Keratinocyte (primary cell): ENCODE measurements at places on chromosomes 7 and 10. TPM values are rescaled to one million over a fixed set of nuclear protein-coding genes. Genes with fewer than 3 reads are reported as not detected.

DNA sequence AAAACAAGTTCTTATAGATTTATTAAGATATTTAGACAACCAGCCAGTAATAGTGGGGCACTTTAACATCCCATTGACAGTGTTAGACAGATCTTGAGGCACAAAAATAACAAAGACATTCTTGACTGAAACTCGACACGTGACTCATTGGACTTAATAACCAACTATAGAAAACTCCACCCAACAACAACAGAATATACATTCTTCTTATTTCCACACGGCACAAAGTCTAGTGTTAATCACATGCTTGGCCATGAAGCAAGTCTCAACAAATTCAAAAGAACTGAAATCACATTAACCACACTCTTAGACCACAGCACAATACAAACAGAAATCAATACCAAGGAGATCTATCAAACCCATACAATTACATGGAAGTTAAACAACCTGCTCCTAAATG, 138.1 kb downstream of the ARL5B start:
- no peaks in the 10 kb centered on the region for H3K36me3 ChIP-seq
- no peaks in the 10 kb centered on the region for H3K4me1 ChIP-seq
- no peak for DNase-seq
- no peak overlapping the region for H3K4me3 ChIP-seq

Gene ASZ1
- polyA plus RNA-seq: not detected in 3 replicates

GRCh38 chr7:732094-732541, 5.0 kb upstream of the PRKAR1B start:
- no peak for DNase-seq
- no peak overlapping the region for H3K27ac ChIP-seq
- peaks cover 5% of the 10 kb centered on the region for H3K4me1 ChIP-seq
- no peaks in the 10 kb centered on the region for H3K27me3 ChIP-seq
- H3K36me3 ChIP-seq: peaks cover 9% of the 10 kb centered on the region

DNA sequence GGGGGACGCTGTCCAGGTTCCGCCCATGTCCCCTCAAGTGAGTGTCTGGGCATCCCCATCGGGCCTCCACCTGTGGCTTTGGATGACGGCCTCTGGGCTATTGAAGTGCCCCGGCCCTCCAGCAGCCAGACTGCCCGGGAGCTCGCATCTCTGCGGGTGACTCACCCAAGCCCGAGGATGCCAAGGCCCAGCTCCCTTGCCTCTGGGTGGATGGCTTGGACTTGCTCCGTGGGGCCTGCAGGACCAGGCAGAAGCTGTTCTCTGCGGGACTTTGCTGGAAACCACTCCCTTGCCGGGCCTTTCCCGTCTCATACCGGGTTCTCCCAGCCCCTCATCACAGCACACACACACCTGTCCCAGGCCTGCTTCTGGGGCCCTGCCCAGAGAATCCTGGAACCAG, 22.4 kb downstream of the DPYSL4 start:
- H3K4me1 ChIP-seq: no peaks in the 10 kb centered on the region
- no peak overlapping the region for H3K27ac ChIP-seq
- H3K4me3 ChIP-seq: no peak overlapping the region
- H3K36me3 ChIP-seq: no peaks in the 10 kb centered on the region
- no peaks in the 10 kb centered on the region for H3K27me3 ChIP-seq

Gene CYP2C8
- 0.07 to 0.16 TPM (median 0.10 TPM) in 3 replicates for polyA plus RNA-seq

DNA sequence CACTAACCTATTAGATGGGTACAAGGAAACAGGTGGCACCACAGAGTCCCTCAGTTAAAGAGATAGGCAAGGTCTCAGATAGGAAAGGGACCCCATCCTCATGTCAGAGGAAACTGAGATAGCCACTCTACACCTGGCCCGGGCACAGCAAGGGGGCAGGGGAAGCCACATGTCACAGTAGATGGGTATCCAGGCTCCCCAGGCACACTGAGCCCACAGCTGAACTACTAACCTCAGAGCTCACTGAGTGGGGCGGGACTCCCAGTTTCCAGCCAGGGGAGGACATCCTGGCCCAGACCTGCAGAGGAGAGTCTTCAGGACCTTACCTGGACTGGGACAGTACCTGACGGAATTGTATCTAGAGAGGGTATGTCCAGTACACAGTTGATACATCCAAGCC, 3.7 kb upstream of the CDHR1 start:
- H3K4me1 ChIP-seq: peaks cover 14% of the 10 kb centered on the region
- no peak overlapping the region for H3K4me3 ChIP-seq
- peaks cover 23% of the 10 kb centered on the region for H3K27me3 ChIP-seq

- H3K4me1 ChIP-seq: peaks cover 7% of the 10 kb centered on the region
- DNase-seq: no peak
- no peak overlapping the region for H3K27ac ChIP-seq
- no peaks in the 10 kb centered on the region for H3K36me3 ChIP-seq
Observed at GRCh38 chr7:121398246-121398645, 2.1 kb upstream of the FAM3C start.

DNA sequence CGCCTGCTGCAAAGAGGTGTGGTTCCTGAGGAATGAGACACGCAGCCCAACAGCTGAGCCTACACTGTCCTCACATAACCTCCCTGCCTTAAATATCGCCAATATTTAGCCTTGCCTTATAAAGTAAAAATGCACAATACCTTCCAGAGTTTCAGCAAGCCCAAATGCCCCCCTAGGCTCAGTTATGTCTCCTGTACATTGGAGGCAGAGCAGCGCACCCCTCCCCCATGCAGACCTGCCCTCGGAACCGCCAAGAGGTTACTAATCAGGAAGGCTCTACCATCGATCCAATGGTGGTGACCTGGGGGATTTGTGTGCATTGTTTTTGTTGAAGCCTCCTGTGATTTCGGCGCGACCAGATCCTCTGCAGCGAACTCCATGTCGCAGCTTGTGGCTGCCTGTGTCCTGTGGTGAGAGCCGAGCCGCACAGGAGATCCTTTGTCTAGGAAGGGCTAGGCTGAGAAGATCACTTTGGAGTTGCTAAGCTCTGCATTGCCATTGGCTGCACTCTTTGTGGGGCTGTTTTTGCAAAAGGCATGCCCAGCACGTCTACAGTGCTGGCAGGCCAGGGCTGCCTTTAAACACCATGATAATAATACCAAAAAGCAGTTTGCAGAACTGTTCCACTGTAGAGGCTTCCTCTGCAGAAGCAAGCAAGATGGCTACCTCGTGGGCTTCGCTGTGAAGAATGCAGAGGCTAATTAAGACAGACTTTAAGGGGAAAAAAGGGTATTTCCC, 40.1 kb downstream of the TET1 start:
- H3K27ac ChIP-seq: no peak overlapping the region
- no peaks in the 10 kb centered on the region for H3K36me3 ChIP-seq
- peaks cover 17% of the 10 kb centered on the region for H3K4me1 ChIP-seq
- H3K4me3 ChIP-seq: peak overlapping the region; percentile 76
- H3K27me3 ChIP-seq: no peaks in the 10 kb centered on the region

Gene RAB19
- 0.10 to 0.22 TPM in 2 of 3 replicates, not detected in the other for polyA plus RNA-seq

DNA sequence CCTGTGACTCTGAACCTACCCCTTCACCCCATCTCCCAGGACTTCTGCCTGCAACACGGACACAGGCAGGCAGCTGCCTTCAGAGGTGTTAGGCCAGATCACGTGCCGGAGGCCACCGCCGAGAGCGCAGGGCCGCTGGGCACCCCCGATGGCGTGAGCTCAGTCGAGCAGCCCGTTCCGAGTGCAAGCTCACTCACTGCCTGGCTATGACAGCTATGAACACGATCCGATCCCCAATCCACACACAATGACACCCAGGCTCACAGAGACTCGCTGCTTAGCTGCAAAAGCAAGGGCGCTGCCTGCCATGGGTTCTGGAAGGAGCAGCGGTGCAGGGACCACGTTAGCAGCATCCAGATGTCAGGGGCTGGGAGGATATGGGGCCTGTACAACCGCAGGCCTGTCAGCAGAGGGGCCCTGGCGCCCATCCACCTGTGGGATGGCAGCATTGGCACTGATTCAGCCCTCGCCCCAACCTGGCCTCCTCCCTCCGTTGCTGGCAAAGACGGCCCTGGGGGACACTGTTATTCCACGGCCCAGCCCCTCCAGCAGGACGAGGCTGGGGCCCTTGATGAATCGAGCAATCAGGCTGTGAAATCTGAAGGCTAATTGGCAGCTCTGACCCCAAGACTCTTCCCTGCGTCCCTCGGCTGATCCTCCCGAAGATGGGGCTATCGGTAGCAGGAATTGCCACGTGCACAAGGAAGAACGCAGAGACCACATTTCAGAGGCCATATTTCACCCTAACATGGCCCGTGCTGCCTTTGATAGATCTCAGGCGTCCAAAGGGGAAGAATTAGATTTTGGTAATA, 230.1 kb downstream of the ELFN1 start:
- no peak for DNase-seq
- H3K36me3 ChIP-seq: peaks cover 5% of the 10 kb centered on the region
- no peak overlapping the region for H3K4me3 ChIP-seq
- no peaks in the 10 kb centered on the region for H3K4me1 ChIP-seq
- H3K27me3 ChIP-seq: no peaks in the 10 kb centered on the region

DNA sequence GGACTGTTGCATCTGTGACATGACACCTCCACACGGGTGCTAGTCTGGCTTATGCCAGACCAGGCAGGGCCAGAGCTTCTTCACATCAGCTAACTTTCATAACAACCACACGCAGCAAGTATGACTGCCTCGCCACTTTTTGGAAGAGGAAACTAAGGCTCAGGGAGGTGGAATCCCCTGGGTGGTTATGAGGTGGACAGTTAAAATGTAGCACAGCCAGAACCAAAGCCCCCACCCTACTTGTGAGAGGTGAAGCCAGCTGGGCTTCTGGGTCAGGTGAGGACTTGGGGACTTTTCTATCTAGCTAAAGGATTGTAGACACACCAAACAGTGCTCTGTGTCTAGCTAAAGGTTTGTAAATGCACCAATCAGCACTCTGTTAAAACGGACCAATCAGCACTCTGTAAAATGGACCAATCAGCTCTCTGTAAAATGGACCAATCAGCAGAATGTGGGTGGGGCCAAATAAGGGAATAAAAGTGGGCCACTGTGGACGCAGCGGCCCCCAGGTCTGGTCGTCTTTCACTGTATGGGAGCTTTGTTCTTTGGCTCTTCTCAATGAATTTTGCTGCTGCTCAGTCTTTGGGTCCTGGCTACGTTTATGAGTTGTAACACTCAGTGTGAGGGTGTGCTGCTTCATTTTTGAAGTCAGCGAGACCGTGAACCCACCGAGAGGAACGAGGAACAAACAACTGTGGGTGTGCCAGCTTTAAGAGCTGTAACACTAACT, 171.0 kb downstream of the PTPN20 start:
- H3K27me3 ChIP-seq: no peaks in the 10 kb centered on the region
- H3K27ac ChIP-seq: no peak overlapping the region
- H3K4me3 ChIP-seq: no peak overlapping the region
- H3K36me3 ChIP-seq: no peaks in the 10 kb centered on the region
- DNase-seq: no peak

DNA sequence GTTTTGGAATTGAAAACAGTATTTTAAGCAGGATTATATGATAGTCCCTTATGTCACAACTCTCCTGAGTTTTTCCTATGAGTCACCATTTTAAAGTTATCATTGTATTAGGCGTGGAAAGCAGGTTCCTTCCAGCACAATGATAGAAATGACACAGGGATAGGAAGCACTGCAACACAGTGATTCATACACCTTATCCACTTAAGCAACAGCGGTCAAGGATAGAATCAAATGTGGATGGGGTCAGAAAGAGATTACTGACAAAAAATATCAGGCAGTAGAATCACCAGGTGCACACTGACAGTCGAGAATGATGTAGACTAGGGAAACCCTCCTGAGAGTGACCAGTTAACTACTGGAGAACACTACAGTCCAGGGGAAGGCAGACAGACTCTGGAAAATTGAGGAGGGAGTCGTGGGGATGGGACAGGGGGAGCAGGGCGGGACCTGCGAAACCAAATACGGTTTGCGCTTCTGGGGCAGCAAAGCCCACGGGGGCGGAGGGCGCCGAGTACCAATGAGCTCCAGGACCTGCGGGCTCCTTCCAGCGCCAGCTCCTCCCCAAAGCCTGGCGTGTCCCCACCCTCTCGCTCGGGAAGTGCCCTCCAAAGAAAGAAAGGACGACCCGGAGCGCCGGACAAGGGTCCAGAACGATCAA, 479 bp downstream of the PNPLA8 start:
- peak overlapping the region; percentile 97 for H3K4me3 ChIP-seq
- peaks cover 16% of the 10 kb centered on the region for H3K4me1 ChIP-seq
- DNase-seq: peak; percentile 48
- H3K27me3 ChIP-seq: no peaks in the 10 kb centered on the region

Gene ZNF487
- 3.6 to 5.1 TPM (median 4.1 TPM) in 3 replicates for polyA plus RNA-seq

GRCh38 chr7:8549046-8549445, 115.6 kb downstream of the NXPH1 start:
- H3K27ac ChIP-seq: no peak overlapping the region
- H3K4me3 ChIP-seq: no peak overlapping the region

DNA sequence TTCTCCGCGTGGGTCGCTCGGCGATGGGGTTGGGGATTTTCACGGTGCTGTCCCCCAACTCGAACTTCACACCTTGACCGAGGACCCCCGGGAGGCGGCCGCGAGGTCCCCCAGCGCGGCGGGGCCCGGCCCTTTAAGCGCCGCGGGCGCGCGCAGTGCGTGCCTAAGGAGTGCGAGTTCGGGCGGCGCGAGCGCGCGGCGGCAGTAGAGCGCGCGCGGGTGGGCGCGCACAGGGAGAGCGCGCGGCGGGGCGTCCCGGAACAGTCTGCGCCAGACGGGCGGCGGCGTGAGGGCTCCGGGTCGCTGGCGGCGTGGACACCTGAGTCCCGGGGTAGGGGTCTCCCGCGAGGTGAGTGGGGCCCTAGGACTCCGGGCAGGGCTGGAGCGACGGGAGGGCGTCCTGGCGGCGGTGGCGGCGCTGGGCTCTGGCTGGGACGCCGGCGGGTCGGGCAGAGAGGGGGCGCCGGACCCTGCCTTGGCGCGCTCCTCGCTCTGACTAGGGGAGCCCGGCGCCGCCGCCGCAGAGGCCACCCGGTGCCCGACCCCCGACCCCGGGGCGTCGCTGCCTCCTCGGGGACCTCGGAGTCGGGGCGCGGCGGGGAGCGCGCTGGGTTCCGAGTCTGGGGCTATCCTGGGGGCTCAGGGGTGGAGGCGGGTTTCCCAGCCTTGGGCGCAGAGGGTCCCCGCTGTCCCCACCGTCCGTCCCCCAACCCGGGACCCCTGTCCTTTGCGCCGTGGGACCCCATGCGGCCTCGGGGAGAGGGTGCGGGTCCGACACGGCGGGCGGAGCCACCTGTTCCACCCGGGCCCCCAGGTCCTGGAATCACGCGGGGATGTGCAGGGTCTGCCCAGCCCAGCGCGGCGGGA, at the start of gene PROSER2:
PROSER2 (plus strand) TSS at position 235 of the 867 bp plus-strand sequence. CDS start 28,722 bp downstream, outside the sequence.
- H3K27ac ChIP-seq: peak within 1 kb of the TSS; percentile 65
- H3K27me3 ChIP-seq: no peaks in the 10 kb centered on the region
- peaks cover 8% of the 10 kb centered on the region for H3K36me3 ChIP-seq
- DNase-seq: no peak
- peaks cover 24% of the 10 kb centered on the region for H3K4me1 ChIP-seq
- peak within 1 kb of the TSS; percentile 88 for H3K4me3 ChIP-seq

Gene CNNM1
- polyA plus RNA-seq: 0.62 to 1.3 TPM (median 0.83 TPM) in 3 replicates

- no peak overlapping the region for H3K4me3 ChIP-seq
- H3K27me3 ChIP-seq: no peaks in the 10 kb centered on the region
- H3K36me3 ChIP-seq: peaks cover 18% of the 10 kb centered on the region
- H3K4me1 ChIP-seq: no peaks in the 10 kb centered on the region
- H3K27ac ChIP-seq: no peak overlapping the region
- DNase-seq: no peak
Observed at GRCh38 chr7:127927348-127927696, 103.9 kb downstream of the LRRC4 start.

GRCh38 chr10:114767986-114768821, 53.4 kb upstream of the FHIP2A start:
- no peak for DNase-seq
- no peak overlapping the region for H3K27ac ChIP-seq
- no peaks in the 10 kb centered on the region for H3K27me3 ChIP-seq

GRCh38 chr10:16116404-16117304, 256.3 kb upstream of the MINDY3 start:
- H3K4me1 ChIP-seq: no peaks in the 10 kb centered on the region
- no peak overlapping the region for H3K27ac ChIP-seq
- H3K27me3 ChIP-seq: no peaks in the 10 kb centered on the region
